Stimulated activated CD4-positive, alpha-beta T cell treated with anti-CD3 and anti-CD28 coated beads, TNF-alpha, amount 100 ng/mL, for 24 hours (primary cell): ENCODE measurements at places on chromosomes 6 and 20.
A peak's percentile ranks its signal among the peaks of the same experiment; 100 is the strongest.

GRCh38 chr20:44102582-44102981 is 84.4 kb downstream of the JPH2 start:
- DNase-seq, result no peak

- no peak for DNase-seq
These were observed 42.8 kb upstream of the LY86 start for GRCh38 chr6:6545616-6546317.

DNA sequence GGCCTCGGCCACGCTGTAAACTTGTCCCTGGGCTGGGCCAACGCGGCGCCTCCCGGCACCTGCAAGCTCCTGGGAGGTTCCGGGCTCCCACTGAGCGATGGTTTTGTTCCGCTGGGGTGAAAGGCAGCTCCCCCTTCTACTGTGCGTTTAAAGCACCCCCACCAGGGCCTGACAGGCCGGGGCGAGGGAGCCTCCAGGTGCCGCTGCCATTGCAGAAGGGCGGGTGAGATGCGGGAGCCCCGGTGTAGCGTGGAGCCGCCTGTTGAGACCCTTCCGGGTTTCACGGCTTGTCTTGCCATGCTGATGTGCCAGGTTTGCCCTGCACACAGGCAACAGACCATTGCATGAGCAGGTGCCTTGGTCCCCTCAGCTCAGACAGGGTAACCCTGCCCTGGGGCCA is 2.9 kb downstream of the COL20A1 start:
- no peak for DNase-seq

DNA sequence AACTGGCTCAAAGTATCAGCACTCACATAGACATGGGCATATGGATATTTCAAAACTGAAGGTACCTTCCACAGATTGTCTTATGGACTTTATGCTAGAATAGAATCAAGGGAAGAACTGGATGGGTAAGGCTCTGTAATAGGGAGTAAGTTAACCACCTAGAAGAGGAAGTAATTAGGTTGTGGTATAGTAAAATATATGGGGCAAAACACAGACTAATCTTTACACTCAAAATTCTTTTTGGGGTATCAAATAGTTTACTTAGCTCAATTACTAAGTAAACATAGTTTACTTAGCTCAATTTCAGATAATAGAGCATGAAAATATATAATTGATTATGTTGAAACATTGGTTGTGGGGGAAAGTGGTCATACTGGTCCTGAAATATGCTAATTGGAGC is 94.2 kb upstream of the ATXN1 start:
- DNase-seq, result no peak

- DNase-seq, result peak; percentile 81
These were observed 100.0 kb downstream of the NOL4L start for GRCh38 chr20:32484958-32485769.

GRCh38 chr6:14520029-14520428 is 402.5 kb downstream of the CD83 start:
- DNase-seq, result no peak

- DNase-seq, result peak; percentile 75
These were observed 1.1 kb upstream of the MRGBP start for GRCh38 chr20:62795023-62795761.

DNA sequence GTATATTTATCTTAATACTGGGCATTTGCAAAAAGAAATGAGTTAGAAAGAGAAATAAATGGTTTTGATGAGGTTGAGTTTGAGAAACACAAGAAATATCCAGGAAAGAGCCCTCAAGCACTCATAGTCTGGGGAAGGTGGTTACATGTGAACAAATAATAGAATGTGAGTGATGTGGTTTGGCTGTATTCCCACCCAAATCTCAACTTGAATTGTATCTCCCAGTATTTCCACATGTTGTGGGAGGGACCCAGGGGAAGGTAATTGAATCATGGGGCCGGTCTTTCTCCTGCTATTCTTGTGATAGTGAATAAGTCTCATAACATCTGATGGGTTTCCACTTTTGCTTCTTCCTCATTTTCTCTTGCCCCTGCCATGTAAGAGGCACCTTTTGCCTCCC is 334.1 kb downstream of the COL12A1 start:
- no peak for DNase-seq

DNA sequence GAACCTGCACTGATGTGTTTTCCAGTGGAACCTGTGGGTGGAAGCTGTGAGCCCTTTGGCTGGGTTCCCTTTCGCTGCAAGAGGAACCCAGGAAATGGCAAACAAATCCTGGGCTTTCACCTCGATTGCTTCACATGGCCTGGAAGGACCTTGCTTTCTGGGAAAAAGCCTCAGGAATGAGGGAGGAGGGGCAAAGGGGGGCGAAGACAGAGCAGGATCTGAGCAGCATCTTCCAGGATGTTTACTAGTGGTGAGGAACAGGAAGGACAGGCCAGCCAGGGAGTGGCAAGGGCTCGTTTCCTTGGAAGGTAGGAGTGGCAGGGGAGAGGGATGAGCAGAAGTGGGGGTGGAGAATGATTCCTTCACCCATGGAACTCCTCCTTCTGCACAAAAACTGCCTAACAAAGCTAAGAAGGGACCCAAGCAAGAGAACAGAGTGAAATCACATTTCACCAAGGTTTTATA is 5.9 kb downstream of the SLC2A10 start:
- no peak for DNase-seq

DNA sequence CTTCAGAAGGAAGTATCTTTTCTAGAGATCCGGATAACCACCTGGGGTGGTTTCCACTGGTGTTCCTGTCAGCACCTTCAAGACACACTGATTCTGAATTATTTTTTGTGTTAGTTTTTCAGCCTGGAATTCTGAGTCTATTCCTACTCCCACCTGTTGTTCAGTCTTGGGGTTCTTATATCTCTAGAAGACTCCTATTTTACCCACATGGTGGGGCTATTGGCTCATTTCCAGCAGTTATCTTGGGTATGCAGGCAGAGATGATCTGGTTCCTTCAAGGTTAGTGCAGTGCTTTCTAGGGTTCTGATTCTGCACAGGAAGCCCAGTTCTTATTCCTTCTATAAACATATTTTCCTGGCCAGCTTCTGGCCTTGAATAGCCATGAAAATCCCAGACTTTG is 175.6 kb upstream of the PDE7B start:
- DNase-seq, result no peak

- DNase-seq, result no peak
These were observed 45.3 kb downstream of the RRBP1 start for GRCh38 chr20:17636523-17637412.

DNA sequence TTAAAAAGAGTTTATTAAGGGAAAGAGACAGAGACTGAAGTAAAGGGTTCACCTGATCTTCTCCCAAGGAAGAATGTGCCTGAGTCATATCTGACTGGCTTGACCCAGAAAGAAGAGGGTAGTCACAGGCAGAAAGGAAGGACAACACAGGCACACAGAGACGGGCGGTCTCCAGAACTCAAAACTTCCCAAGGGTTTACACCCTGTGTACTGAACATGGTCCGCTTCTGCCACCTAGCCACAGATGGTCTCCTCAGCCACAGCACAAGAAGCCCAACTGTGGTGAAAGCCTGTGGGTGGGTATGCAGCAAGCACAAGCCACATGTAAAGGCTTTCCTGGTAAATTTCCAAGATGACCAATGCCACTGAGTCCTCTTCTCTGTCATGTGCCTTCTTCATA is 17.2 kb downstream of the UNC5CL start:
- no peak for DNase-seq

DNA sequence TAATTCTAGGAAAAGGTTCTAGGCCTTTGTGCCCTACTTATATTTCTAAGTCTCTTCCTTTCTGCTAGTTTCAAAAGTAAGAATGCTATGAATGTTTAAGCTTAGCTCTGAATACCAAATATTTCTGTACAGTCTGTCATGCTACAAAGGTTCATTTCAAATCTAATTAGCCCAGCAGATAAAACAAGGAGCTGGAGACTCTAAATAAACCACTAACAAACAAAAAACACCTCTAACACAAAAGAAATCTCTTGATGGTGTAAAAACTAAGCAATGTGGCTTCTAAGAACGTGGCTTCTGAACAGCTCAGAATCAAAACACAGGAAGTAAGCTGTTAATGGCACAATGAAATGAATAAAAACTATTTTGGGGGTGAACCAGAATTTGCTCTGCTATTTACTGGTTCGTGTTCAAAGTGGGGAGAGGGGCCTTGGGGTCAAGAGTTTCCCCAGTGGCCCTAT is 198.3 kb downstream of the BCAS1 start:
- no peak for DNase-seq

GRCh38 chr20:53801609-53802370 is 208.2 kb upstream of the ZNF217 start:
- no peak for DNase-seq

DNA sequence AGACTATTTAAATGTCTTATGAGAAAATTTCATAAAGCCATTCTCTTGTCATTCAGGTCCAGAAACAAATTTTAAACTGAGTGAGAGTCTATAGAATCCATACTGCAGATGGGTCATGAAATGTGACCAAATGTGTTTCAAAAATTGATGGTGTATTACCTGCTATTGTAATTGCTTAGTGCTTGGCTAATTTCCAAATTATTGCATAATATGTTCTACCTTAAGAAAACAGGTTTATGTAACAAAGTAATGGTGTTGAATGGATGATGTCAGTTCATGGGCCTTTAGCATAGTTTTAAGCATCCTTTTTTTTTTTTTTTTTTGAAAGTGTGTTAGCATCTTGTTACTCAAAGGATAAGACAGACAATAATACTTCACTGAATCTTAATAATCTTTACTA is 5.0 kb downstream of the MARCKS start:
- no peak for DNase-seq

DNA sequence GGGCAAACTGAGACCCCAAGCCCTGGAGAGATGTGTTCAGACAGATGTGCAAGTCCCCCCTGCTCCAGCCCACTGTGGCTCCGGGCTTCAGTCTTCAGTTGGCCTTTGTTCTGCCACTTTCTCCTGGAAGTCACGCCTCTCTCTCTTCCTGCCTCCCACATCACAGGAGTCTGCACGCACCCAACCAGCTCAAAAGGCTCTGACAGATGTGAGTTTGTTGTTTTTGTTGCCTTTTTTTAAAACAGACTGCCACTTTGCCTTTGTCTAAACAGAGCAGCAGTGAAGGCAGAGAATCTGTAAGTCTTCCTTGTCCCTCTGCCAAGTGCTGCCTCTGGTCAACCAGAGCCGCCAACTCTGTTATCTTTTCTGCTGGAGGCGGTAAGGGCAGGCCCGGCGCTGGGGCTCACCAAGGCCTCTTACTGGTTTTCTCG is 149.7 kb downstream of the TFAP2C start:
- no peak for DNase-seq

- no peak for DNase-seq
These were observed 102.5 kb upstream of the FAM8A1 start for GRCh38 chr6:17497535-17498095.

- no peak for DNase-seq
These were observed 85.4 kb downstream of the HFE start for GRCh38 chr6:26172608-26172968.

DNA sequence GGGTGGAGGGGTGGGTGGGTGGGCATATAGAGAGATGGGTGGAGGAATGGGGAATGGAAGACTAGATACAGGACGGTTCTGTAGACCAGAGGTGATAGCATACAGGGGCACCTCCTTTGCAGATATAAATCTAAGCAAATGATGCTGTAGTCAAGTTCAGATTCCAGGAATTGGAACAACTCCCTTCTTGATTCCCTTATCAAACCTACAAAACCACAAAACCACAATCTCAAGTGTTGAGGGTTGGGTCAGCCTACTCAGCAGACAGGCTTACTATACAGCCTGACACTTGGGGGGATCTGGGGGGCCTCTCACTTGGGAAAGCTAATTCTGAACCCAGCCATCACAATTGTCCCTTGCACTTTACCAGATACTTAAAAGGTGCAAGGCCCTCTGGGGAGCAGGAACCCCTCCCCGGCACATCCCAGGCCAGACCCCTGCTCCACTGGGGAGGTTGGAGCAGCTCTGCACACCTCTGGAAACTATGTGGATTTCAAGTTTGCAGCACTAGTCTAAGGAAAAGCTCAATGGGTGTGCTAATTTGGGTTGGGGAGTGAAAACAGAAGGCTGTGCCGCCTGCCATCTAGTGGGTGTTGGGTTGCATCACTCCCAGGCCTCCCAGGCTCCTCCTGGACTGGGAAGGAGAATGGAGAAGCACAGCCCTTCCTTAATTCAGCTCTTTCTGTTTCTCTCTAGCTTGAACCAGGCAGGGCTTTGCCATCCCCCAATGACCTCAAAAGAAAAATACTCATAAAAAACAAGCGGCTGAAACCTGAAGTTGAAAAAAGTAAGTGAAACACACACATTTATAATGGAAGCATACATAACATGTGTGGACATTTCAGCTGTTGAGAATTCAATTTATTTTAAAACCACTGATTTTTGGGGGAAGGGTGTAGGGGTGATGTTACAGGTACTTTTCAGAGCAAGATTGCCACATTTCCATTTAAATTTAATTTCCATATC is 121.2 kb upstream of the LAMP5 start:
- DNase-seq, result no peak

DNA sequence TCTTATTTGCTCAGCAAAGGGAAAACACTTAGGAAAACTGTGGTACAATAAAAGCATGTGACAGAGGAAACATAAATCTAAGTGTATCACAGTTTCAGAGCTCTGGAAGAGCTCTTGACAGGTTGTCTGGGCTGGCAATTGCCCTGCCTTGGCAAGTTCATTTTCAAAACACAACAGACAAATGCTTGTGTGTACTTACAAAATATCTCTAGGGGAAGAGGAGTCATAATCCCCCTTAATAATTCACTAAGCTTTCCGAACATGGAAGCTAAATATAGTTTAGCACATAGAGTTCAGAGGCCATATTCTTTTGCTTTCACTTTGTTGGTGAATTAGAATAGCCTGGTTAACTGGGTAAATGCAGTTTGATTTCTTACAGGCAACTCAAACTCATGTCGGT is 211.6 kb upstream of the THEMIS start:
- no peak for DNase-seq

- no peak for DNase-seq
These were observed 307.3 kb upstream of the CHD6 start for GRCh38 chr20:41925476-41925875.

- no peak for DNase-seq
These were observed 156.1 kb downstream of the ZFP64 start for GRCh38 chr20:52035498-52035897.

DNA sequence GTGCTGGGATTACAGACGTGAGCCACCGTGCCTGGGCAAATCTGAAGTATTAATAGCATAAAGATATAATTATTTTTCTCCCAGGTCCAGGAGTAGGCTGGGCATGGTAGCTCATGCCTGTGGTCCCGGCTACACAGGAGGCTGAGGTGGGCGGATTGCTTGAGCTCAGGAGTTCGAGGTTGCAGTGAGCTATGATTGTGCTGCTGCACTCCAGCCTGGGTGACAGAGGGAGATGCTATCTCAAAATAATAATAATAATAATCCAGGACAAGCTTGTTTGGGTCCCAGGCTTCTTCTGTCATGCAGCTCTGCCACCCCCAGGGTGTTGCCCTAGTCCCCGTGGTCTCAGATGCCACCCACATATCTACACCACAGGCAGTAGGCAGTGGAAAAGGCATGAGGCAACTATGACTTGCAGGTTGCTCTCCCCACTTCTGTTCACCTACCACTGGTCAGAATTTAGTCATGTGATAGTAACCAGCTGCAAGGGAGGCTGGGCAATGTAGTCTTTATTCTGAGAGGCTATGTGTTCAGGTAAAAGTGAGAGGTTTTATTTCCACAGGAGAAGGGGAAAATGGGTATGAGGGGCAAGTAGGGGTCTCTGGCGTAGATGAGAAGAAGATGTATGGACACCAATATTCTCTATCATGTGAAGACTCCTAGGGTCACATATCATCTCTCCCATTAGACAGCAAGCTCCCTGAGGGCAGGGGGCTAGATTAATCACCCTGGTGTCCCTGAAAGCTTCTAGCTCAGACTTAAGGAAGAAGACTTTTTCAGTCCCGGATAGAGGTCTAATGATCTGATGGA is 25.7 kb downstream of the TCF15 start:
- DNase-seq, result peak; percentile 12
